ENCODE measurements at places on chromosomes 12 and 14. TPM values are rescaled to one million over a fixed set of nuclear protein-coding genes. Genes with fewer than 3 reads are reported as not detected.
A peak's percentile ranks its signal among the peaks of the same experiment; 100 is the strongest.

TNFRSF1A gene
- 52.7 TPM for total RNA-seq

ARHGEF25 gene
- total RNA-seq = 1.7 TPM

DNA sequence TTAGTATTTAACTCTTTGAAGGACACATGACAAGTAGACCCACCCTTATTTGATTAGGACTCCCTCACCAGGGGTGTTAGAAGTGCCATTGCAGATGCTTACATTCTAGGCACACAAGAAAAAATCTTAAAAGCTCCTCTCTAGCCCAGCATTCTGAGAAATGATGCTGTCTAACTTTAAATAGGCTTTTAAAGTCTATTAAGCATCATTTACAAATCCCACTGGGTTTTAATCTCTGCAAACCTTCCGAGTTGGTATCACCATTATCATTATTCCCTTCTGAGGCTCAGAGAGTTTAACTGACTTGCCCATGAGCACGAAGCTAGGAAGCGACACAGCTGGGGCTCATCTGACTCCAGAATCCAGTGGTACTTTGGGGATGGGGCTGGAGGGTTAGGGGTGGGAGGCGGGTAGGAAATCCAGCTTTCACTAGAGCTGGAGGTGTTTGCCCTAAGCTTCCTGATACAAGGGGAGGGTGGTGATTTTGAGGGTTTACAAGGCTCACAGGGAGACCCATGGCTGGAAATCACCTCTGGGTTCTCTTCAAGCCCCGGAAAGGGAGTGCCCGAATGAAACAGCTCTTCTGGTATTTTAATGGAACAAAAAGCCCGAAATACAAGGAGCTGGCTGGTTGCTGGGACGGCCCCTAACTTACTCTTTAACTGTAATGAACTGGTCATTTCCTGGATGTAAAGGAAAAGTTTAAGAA is 109.2 kb upstream of the FUT8 start:
- DNase-seq = peak; percentile 79

GRCh38 chr12:104172570-104172947 is 34.5 kb upstream of the NFYB start:
- no peak for DNase-seq

ANO4 gene
- not detected for total RNA-seq

GRCh38 chr14:94857950-94858349 is 88.0 kb upstream of the GSC start:
- no peak for DNase-seq

GRCh38 chr12:46372544-46373300 is at the start of gene SLC38A2:
TSS of gene SLC38A2 (minus strand) at chr12:46372773. CDS start at chr12:46371293, 1,480 bp downstream.
- peak; percentile 99 for DNase-seq

NUAK1 gene
- 0.02 TPM for total RNA-seq

DNA sequence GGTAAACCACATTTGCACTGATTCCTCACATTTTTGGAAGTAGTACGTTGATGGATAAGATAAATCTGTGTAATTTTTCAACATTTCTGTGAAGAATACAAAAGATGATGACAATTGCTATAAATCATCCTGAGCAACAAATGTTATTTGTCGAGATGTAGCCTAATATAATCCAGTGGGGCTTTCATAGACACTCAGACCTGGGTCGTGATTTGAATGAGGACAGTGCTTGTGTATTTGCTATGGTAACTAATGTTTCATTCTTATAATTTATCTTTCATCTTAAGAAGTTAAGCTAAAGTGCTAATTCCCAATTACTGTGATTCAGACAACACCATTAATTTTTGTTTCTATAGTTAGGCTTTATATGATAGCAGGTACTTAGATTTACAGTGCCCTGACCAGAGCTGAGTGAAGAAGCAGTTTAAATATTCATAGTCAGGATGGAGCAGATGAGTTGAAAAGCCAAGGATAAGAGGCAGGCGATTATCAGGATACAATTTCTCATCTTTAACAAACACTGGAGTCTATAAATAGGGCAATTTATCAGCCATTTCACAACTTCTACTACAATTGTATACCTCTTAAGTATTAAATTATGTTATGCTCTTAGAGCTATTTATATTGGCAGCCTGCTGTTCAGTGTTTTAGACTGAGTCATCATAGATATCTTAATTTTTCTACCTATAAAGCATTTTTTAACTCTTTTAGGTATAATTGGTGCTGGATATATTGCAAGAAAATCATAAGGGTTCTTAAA is 359.9 kb downstream of the TRHDE start:
- no peak for DNase-seq

SLC6A13 gene
- not detected for total RNA-seq

DNA sequence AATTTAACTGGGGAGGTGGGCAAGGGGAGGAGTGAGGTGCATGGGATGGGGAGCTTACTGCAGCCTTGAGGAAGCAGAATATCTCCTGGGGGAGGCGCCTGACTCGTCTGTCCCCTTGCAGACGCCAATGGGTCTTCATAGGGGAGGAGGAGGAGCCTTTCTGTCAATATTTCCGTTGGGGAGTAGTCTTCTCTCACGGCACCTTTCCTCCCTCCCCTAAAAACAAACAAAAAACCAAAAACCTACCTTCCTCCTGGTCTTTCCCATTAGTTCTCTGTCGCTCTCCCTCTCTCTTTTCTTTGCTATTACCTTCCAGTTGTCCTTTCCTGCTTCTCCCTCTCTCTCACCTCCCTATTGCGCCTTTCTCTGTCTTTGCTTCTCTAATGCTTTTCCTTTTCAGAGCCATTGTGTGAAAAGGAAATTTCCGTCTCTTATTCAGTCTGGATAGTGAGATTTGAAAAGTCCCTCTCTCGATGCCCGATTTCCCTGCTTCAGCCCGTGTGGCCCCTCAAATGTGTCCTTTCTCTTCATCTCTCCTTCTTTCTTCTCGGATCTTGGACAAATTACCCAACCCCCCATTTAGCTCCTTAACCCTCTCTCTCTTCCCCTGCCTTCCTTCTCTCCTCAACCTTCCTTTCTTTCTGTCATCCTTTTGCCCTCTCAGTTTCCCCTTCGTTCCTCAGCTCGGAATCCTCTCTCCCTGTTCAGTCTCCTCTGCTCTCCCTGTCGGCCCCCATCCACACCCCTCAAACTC is 5.9 kb downstream of the GPR84 start:
- peak; percentile 88 for DNase-seq

DNA sequence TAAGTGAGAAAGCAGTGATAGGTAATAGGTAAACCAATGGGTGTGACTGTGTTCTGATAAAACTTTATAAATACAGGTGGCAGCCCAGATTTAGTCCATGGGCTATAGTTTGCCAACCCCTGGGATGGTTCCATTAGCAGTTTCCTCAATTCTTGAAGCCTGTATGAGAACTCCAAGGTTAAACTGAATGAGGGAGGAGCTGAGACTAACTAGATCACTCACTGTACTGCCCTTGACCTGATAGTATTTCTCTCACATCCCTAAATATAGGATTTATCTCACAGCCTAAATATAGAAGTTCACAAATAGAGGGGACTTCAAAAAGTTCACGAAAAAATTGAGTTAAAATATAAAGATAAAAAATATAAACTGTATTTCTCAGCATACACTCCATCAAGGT is 439.6 kb upstream of the CCDC196 start:
- DNase-seq = no peak

DNA sequence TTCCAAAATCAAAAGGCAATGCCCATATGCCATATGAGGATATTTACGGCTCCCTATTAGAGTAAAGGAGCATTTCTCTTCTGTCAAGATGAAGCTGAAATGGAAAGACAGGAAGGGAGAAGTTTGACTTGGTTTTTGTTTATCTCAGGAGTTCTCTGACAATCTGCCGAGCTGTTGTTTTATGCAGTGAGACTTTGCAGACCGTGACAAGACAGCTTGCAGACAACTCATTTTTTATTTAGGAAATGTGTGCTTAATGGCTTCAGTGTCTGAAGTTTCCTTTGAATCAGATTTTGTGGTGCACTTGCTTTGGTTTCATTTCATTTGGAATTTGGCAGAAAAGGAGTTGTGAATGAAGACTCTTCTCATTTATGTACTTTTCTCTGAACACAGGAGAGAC is 145.4 kb downstream of the C12orf50 start:
- DNase-seq = no peak

DNA sequence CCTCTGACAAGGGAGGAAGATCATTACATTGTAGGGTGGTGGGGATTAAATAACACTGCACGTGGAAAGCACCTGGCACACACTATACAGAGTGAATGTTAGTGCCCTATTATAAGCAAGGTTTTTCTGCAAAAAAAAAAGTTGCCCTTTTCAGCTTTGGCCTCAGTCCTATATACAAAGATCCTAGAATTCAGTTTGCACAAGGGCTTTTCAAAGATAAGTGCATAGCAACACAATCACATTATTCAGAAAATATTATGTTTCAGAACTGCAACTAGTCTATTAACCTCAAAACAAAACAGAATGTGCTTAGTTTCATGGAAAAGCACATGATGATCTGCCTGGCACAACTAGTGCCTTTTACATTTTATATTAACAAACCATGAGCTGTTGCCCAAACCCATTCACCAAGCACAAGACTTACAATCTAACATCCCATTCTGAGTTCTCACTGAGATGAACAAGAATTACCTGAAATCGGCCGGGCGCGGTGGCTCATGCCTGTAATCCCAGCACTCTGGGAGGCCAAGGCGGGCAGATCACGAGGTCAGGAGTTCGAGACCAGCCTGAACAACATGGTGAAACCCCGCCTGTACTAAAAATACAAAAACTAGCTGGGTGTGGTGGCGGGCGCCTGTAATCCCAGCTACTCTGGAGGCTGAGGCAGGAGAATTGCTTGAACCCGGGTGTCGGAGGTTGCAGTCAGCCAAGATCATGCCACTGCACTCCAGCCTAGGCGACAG is 1.8 kb downstream of the TM7SF3 start:
- no peak for DNase-seq

All from activated CD4-positive, alpha-beta T cell treated with anti-CD3 and anti-CD28 coated beads, Interleukin-2, amount 10 ng/mL, durations not matched to agents 24 days and 14 days (primary cell).